ENCODE measurements at places on chromosomes 16 and 17.

DNA sequence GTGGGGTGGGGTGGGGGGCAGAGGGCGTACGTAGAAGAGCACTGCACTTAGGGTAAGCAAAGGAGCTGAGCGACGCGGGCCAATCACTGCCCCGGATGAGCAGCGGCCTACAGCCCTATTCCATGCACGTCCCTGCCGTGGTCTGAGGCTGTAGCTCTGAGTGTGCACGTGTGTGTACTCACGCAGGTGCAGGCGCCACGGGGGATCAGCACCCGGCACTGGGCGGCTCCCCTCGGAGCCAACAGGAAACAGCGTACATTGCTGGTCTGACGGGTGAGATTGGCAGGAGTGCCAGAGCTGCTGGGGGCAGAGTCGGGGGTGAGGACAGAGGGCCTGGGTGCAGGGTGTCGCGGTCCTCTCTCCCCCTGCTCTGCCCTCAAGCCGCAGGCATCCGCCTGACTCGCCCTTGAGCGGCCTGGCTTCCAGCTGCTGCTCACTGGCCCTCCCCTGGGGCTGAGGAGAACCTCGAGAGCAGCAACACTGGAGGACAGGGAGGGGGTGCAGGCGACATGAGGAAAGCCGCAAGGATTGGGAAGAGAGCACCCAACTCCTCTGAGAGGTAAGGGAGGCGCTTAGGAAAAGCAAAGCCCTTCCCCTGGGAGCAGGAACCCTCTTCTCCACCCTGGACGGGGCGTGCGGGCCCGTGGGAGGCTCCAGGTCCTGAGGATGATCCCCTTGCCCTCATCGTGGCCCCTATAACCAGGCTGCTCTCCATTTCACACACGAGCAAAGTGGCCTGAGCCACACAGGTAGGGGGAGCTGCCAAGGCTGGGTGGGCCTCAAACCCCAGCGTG is 57.8 kb downstream of the ENGASE start:
- no peak for DNase-seq

DNA sequence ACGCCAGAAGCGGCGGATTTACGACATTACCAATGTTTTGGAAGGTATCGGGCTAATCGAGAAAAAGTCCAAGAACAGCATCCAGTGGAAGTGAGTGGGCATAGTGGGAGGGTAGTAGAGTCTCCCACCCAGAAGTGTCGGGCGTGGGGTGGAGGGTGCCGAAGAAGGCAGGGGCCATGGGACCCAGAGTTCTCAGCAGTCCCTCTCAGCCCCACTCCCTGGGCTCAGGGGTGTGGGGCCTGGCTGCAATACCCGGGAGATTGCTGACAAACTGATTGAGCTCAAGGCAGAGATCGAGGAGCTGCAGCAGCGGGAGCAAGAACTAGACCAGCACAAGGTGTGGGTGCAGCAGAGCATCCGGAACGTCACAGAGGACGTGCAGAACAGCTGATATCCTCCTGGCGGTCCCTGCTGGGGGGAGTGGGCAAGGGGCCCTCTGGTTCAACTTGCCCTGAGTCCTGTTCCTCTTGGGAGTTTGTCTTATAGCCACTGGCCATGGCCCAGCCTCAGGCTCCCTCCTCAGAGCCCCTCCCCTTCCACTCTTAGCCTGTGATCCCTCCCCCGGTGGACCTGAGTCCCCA is 916 bp downstream of the E2F4 start:
- no peak for DNase-seq

GRCh38 chr17:29237476-29238132 is 9.1 kb upstream of the CRYBA1 start:
- no peak for DNase-seq

GRCh38 chr16:21722771-21723455 is 59.1 kb downstream of the OTOA start:
- DNase-seq, result no peak

GRCh38 chr17:80229011-80229410 is 8.8 kb downstream of the SLC26A11 start:
- no peak for DNase-seq

GRCh38 chr17:35867574-35867973 is 1.1 kb downstream of the HEATR9 start:
- no peak for DNase-seq

Data from left renal pelvis (tissue), 4 donors.